Caudate nucleus (tissue), 63 donors: ENCODE measurements at places on chromosomes 2 and 18.

GRCh38 chr2:210568108-210568507 lies 11.7 kb downstream of the CPS1 start:
- no peak for DNase-seq

- DNase-seq = no peak
Measured at GRCh38 chr2:120398996-120399888, 53.3 kb downstream of the INHBB start.

- no peak for DNase-seq
Measured at GRCh38 chr2:138269765-138270164, 231.8 kb upstream of the SPOPL start.

DNA sequence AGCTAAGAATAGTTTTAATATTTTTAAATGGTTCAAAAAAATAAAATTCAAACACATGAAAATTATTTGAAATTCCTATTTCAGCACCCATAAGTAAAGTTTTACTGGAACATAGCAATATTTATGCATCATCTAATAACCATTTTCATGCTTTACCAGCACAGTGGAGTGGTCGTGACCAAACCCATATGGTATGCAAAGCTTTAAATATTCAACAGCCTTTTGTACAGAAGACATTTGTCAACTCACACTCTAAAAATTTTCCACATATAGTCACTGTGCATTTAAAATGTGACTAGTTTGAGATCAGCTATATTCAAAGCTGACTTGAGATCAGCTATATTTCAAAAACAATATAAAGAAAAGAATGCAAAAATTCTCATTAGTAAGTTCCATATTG lies 46.2 kb downstream of the PUM2 start:
- DNase-seq = no peak

DNA sequence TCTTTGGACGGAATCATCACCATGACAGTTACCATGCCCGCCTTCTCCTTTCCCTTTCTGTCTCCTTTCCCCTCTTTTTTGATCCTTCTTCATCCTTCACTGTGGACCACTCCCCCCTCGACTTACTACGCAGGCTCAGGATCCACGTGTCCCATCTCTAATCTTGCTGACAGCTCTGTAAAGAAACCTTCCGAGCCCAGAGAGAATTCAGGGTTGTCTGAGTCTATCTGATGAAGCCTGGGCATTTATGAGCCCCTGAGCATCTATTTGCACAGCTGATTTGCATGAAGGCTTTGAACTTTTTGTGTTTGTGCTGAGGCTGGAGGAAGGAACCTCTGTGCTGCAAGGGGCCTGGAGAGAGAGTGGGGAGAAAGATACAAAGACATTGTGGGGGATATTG lies 50.7 kb downstream of the CIB4 start:
- DNase-seq = no peak

DNA sequence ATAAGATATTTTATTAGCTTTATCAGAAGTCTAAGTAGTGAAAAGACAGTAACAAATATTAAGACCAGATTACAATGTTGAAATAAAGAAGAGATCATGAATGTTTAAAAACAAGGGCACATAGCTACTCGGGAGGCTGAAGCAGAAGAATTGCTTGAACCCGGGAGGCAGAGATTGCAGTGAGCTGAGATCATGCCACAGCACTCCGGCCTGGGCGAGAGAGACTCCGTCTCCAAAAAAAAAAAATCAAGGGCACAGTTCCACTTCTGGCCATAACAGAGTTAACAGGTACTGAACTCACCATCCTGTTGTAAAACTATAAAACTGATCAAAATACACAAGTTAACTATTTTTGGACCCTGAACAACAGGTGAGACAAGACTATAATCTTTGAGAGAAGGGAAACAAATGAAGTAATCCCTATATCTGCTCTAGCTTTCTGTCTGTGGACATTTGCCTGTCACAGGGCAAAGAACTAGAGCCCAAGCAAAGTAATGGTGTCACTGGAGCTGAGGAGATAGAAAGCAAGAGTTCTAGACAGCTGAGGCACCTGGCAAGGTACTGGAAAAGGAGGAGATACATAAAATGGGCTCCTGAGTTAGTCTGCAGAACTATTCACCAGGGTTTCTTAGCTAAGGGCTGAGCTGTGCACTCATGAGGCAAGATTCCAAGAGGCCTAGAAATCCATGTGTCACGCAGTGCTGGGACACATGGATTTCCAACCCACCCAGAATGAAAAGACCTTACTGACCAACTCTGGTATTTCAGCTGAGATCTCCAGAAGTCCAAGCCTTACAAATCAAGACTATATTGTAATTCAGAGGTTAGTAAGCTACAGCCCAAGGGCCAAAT lies 15.2 kb downstream of the MMADHC start:
- DNase-seq = no peak

DNA sequence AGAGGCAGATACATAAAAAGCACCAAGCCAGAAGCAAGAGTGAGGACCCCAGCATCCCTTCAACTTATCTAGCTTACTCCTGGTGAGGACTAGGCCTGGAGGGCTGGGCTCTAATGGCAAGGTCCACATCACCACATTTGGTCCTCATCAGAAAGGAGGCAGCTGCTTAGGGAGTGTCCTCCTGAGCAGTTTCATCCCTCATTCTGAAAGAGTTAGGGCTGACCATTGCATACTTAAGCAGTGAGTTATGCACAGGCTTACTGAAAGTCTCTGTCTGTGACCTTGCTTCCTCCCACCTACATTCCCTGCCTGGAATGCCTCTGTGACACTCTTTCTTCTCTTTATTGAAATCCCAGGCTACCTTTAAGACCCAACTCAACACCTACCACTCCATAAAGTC lies 301.8 kb upstream of the ACVR2A start:
- no peak for DNase-seq

- DNase-seq = no peak
Measured at GRCh38 chr2:219087361-219087760, 26.6 kb upstream of the IHH start.

GRCh38 chr2:7619203-7619970 lies 702.2 kb downstream of the RNF144A start:
- no peak for DNase-seq

DNA sequence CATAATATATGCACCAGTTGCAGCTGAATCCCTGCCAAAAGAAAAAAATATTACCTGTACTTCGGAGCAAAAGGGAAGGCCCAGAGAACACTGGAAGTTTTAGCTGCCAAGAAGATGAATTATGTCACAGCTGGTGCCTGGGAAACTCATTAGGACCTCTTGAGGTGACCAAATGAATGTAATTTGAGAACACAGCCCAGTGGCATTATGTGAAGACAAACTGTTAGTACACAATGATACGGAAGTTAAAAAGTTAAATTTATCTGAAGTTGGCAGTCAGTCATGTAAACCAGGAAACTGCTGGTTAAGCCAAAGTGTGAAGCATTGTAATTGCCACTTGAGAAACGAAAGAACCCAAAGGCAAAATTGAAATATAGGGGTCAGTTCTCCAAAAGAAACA lies 80.7 kb downstream of the EML4 start:
- no peak for DNase-seq

DNA sequence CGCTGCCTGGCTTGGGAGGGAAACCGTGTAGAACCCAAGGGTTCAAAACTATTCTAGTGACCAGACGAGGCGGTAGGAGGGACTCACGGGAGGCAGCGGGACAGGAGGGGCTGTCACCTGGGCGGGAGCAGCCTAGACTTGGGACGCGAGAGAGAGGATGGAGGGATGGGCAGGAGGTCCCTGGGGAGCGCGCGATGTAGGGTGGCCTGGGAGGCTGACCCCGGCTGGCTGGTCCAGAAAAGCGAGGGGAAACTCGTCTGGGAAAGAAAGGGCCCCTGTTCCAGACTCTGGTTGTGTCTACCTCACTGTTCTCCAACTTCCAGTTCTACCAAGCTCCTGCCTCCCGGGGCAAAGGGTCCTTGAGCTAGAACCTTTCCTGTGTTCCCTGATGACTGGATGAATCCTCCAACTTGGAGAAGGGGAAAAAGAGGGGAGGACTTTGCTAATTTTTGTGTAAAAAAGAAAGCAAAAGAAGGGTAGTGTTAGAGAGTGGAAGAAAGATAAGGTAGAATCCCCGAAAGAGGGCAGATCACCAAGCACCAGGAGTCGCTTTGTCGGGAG lies 1.4 kb downstream of the DOK6 start:
- DNase-seq = no peak

DNA sequence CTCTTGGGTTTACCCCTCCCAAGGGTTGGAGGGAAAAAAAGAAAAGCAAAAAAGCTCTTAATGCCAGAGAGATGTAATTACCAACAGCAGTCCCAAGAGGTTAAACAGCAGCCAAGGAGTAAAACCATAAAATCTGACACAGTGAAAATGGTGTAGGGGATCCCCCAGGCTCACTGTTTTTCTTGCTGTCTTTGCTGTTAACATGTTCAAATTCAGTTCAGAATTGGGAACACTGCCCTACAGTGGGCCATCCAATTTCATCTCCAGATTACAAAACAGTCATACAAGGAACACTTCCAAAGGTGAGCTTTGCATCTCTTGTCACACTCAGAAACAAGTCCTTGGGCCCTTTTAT lies 54.5 kb downstream of the PLEKHM3 start:
- DNase-seq = no peak

DNA sequence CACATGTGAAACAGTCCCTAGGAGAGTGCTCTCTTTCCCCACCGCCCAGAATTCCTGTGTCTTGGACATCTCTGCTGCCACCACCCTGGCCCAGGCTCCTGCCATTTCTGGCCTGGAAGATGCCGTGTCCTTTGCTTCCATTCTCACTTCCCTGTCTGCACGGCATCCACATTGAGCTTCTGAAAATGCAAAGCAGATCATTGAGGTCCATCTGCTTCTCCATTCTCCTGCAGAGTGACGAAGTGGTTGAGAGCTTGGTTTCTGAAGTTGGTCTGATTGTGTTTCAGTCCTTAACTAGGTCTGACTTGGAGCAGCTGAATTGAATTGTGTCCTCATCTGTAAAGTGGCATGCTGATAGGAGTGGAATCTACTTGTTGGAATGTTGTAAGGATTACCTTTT lies 98.7 kb upstream of the MGAT5 start:
- no peak for DNase-seq

- no peak for DNase-seq
Measured at GRCh38 chr2:118622108-118622507, 225.3 kb downstream of the EN1 start.

DNA sequence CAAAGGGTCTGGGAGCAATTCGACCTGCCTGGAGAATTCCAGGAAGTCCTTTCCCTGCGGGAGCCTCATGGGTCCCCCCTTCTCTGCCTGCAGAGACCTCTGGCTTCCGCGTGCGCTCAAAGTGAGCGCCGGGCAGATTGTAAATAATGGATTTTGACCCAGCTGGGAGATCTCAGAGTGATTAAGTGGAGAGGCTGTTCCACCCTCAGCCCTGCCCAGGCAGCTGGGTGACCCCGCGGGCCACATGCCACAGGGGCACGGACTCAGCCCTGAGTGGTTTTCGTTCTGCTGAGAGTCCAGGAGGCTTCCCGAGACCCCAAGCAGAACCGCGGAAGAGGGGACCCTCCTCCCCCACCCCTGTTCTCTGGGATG lies 1.2 kb downstream of the KCNG2 start:
- no peak for DNase-seq
